ENCODE measurements at places on chromosomes 5 and 9.

DNA sequence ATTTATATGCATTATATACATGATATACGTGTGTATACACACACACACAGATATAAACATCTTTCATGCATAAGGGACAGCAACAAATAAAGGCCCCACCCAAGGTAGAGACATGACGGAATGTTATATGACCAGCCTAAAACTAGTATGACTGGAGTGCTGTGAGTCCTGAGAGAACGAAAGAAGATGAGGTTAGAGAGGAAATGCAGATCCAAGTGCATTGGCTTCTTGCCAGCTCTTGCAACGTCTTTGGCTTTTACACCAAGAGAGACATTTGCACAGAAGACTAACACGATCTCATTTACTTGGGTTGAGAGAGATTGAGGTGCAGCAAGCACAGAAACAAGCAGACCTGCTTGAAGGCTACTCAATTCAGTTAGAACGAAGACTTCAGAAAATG, 23.0 kb downstream of the CDH10 start:
- peak; percentile 67 for DNase-seq

DNA sequence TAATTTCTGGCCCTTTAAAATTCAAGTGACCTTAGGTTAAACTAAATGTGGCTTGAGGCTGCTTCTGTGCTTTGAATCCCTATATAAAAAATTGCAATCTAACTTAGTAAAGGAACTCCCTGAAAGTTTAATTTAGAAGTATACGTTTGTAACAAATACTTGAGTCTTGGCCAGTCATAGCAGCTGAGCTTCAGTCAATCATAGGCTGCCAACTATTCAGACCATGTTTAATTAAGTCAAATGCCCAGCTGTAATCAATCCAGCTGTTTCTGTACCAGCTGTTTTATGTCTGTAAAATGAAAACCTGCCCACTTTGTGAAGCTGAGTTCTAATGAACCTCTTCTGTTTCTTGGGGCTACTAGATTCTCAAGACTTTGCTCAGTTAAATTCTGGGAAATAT, 760.1 kb downstream of the MAT2B start:
- DNase-seq = no peak

DNA sequence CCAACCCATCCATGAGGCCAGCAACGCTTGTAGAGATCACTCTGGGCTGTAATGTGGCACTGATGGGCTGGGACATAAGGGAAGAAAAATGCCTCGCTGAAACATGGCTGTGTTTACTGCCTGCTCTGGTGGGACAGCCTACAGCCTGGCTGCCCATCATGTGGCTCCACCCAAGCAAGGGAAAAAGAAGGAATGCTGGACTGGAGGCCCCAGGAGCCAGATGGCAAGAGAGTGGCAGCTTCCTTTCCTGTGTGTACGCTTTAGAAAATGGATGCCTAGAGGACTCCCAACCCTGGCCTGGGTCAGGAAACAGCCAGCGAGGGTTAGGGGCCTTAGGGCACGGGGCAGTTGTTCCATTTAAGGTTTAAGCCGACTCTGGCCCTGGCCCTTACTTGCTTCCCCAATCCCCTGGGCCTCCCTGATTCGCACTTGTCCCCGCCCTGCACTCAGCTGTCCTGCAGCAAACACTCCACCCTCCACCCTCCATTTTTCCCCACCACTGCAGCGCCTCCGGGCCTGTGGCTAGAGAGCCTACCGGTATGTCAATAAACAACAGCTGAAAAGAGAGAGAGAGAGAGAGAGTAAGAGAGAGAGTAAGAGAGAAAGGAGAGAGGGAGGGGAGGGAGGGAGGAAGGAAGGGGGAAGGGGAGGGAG, 819.4 kb downstream of the SEMA5A start:
- no peak for DNase-seq

GRCh38 chr9:121326130-121326838, 43.8 kb downstream of the STOM start:
- no peak for DNase-seq

DNA sequence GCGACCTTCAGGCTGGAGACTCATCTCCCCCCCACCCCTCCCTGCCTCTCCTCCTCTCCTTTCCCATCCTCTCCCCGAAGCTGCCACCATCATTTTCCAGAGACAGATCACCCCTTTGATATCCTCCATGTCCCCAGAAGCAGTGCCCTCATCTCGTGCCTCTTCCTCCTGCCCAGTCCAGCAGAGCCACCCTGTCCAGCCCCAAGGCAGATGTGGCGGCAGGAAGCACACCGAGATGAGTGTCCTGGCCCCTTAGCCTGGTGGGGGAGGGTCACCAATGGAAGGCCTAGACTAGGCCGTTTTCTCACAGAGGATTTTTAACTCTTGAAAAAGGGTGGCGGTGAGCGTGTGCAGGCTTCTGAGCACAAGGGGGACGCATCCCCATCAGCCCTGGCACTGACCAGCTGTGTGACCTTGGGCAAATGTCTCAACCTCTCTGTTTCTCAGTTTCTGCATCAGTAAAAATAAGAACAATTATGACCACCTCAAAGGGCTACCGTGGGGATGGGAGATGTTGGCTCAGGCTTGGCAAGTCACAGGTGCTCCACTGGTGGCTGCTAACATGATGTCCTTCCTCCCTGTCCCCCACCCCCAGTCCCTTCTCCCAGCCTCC, 48.9 kb downstream of the SARDH start:
- DNase-seq = no peak

DNA sequence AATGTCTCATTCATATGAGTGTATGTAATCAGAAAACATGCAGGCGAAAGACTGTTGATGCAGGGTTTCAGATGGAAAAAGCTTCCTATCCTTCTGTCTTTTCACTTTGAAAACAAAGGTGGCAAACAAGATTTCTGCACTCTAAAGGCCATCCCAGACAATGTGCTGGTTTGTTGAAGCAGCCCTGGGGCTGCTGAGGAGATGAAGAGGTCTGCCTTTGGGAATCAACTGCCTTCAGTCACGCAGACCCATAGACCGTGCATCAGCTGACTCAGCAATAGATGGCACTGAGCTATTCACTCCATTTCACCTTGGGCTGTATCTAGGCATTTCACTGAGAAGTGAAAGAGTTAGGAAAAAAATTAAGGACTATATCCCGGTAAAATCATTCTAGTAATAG, 60.5 kb upstream of the C5orf46 start:
- no peak for DNase-seq

DNA sequence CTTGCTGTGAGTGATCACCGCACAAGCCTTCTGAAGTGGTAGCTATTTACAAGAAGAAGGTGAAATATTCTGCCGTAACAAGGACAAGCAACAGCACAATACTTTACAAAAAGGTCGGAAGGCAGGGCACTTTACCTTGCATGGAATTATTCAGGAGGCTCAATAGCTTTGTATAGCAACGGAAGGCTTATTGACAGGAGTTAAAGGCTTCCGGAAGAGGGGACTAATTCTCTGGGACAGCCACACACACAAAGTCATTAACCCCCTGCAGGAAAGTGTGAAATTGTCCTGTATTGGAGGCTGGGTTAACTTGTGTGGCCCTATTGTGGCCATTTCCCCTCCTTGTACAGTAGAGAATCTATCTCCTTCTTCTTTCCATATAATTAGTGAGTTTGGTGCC, 199.3 kb upstream of the SEMA6A start:
- DNase-seq = no peak

- peak; percentile 3 for DNase-seq
Measured at GRCh38 chr5:156534085-156534484, 207.1 kb downstream of the SGCD start.

- DNase-seq = no peak
Measured at GRCh38 chr9:129026442-129027223, 1.5 kb downstream of the SH3GLB2 start.

- DNase-seq = no peak
Measured at GRCh38 chr5:119031905-119032304, 39.0 kb upstream of the DMXL1 start.

DNA sequence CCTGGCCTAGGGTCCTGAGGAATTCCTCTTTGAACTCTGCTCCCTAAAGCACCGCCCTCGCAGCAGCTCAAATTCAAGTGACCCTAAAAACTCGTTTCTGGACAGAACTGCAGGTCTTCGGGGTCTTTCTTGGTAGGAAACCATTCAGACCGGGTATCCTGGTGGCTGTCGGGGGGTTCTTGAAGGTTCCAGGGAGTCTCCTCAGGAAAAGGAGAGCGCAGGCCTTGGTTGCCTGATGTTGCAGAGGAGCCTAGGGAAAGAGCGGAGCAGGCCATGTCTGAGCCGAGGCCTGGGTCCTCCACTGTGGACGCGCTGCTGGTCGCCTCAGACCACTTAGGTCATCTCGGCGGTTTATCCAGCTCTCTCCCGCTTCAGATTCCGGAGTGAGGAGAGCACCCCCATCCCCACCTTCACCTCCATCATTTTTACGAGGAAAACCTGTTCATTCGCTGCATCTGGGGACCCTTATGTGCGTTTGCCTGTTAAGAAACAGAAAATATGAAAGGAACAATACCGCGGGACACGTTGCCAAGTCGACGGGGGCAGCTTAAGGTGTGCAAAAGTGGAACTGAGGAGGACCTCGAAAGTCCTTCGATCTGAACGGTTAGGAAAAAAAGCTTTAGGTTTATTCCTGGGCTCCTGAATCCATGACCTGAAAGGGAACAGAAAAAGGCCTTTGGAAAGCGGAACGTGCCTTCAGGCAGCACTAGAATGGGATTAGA, 299.4 kb downstream of the PARP8 start:
- no peak for DNase-seq

- no peak for DNase-seq
Measured at GRCh38 chr5:95962785-95963184, 1.1 kb upstream of the ELL2 start.

DNA sequence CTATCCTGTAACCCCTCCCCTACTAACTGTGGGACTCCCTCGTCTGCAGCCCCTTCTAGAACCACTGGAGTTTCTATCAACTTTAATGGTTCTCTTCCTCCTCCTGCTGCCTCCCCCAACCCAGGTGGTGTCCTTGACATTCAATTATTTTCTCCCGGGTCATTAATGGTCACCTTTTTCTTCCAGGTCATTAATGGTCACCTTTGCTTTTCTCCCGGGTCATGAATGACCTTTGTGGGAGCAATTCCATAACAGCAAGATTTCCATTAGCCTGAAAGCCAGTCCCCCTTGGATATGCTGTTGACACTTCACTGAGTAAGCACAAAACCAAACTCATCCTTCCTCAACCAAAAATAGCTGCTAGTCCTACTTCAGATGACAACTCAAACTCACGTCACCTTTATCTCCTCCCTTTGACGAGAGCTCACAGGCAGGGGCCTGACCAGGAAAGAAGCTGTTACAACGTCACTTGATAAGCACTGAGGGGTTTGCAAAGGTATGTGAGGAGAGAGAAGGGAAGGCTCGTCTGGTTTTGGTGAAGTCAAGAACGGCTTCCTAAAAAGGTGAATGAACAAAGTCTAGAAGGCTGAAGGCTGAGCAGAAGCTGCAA, 10.9 kb downstream of the CCDC127 start:
- no peak for DNase-seq

- no peak for DNase-seq
Measured at GRCh38 chr9:68780720-68781119, 75.7 kb downstream of the PIP5K1B start.

All from NCI-H446 (cell line).